ENCODE measurements at places on chromosomes 4 and X.

DNA sequence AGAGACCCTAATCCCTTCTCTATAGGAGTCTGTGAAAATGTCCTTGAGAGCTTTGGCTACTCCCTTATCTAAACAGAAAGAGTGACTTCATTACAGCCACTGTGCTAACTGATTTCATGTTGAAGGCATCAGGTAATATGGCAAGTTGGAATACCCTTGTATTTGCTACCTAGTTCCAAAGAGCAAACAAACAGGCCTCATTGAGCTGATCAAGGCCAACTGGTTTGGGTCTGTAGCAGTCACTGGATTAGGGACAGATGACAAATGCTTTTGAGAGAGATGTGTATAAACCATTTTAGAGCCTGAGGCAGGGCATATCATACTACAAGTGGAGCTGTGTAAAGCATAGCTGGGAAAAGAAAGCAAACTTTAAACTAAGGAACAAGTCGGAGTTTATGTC, 22.9 kb upstream of the PDLIM5 start:
- no peak for DNase-seq

DNA sequence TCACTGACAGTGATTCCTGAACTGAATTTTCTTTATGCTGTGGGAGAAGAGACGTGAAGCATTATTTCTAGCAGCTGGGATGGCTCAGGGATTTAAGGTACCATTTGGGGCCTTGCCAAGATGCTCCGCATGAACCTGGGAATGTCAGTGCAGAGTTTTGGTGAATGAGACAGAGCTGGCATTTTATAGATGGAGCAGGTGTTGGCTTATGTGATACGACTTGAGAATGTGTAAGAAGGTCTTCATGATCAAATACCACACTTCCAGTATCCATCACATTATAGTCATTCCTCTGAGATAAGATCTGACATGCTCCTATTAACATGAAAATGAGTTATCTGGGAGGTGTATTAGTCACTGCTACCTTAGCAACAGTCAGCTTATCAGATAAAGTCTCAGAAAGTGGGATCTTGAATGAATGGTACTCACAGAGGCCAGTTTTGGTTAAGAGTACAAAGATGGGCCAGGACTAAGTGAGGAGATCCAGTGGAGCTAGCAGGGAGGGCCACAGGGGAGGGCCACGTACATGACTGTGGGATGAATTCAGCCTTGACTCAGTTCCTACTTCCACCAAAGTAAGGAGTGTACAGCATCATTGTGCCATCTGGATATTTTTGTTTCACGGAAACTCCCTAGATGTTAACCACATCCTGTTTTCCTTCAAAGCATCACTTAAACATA, 116.7 kb downstream of the SPCS3 start:
- DNase-seq = no peak

GRCh38 chr4:83758285-83758684, 222.4 kb downstream of the GPAT3 start:
- DNase-seq = no peak

GRCh38 chrX:39724544-39724943, 373.2 kb downstream of the BCOR start:
- DNase-seq = no peak

DNA sequence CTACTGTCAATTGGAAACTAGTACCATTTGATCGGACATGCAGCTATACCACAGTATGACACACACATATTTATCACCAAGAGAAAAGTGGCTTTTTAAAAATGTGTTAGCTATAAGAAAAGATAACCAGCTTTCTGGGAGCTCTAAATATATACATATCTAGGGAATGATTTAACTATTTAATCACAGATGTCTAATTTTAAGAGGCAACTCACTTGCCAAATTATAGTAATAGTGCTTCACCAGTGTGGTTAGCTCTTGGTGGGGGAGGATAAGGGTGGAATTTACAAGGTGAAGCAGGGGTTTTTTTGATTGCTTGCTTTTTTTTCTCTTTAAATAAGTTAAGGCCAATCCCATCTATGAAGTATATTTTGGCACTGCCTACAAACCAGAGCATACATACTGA, 547.7 kb upstream of the DIPK2B start:
- DNase-seq = no peak

DNA sequence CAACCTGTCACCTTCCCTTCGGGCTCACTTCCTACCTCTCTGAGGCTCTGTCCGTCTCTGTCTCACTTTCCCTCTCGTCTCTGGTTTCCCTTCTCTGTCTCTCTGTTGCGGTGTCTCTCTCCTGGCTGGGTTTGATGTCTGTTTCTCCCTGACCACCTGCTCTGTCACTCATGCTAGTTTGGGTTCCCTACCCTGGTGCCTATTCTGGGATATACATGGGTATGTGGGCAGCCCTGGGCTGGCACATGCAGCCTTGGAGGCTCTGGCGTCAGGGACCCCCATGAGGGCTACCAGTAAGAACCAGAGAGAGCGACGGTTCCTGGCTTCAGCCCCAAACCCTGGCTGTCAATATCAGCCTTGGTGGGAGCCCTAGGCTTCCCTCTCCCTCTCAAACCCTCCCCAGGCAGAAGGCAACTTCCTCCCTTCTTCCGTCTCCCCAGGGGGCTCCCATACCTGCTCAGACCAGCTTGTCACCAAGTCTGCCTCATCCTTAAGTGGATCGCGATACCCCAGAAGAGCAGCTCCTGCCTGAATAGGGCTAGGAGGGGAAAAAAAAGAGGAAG, 314 bp downstream of the DNASE1L1 start:
- no peak for DNase-seq

DNA sequence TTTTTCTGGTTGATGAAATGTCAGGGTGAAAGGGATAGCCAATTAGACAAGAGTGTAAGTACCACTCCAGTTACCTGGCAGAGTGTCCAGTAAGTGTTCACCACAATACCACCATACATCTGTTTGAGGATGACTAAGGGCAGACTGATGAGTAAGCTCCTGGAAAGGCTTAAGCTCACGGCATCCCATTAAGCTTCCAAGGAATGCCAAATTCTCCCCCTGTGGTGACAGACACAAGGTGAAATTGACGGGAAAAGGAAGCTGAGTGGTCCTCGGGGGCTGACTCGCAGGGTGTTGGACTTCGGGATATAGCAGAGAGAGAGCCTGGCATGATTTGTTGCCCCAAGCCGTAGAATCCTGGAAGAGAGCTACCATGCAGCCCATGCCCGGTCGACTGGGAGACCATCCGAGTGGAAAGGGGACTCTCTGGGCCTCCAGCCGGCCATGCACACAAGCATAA, 7.6 kb upstream of the BST1 start:
- DNase-seq = no peak

DNA sequence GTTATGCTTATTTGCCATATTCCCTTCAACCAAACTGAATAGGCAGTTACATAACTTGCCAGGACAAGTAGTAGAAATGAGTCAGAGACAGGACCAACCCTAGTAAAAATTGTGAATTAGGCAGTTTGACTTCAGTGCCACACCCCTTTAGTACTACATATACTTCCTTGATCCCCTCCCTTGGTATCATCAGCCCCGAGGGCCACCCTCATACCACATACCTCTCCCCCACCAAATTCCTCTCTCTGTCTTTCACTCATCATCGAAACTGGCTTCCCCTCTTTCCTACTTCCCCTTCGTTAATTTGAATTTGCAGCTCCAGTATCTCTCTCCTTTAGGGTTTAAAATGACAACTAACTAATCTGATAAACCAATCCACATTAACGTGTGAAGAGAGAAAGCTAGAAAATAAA, 7.9 kb upstream of the PTPN13 start:
- DNase-seq = peak; percentile 32

- DNase-seq = no peak
Observed at GRCh38 chr4:94302191-94302590, 40.4 kb downstream of the HPGDS start.

DNA sequence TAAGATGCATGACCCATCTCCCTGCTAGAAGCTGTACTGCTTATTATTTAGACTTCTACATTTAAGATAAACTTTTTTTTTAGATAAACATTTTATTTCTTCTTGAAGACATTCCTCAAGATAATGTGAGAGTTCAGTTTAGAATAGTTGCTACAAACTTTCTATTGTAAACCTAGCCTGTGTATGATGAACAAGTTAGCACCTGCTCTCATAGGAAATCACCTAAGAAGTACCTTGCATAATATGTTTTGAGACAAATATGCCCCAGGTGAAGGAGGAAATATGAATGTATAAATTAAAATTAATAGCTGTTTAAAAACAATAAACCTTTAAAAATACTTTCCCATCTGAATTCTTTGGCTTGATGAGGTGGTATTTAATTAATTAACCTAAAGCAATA, 35.6 kb downstream of the RASGEF1B start:
- no peak for DNase-seq

DNA sequence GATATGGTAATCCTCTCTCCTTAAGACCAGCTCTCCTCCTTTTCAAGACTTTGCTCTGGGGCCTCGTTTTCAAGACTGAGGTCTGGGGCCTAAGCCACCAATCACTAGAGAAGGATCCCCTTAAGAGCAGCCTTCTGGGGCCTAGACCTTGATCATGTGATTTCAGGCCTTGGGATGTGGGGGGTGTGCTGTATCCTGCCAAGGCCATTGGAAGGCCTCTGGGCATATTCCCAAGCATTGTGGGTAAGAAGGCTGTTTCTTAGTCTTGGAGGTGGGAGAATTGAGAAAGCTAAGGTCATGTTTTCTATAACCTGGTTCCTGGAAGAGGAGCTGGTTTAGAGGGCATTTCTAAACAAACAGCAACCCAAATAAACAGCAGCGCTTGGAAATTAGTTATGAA, 12.1 kb downstream of the TMEM164 start:
- no peak for DNase-seq

DNA sequence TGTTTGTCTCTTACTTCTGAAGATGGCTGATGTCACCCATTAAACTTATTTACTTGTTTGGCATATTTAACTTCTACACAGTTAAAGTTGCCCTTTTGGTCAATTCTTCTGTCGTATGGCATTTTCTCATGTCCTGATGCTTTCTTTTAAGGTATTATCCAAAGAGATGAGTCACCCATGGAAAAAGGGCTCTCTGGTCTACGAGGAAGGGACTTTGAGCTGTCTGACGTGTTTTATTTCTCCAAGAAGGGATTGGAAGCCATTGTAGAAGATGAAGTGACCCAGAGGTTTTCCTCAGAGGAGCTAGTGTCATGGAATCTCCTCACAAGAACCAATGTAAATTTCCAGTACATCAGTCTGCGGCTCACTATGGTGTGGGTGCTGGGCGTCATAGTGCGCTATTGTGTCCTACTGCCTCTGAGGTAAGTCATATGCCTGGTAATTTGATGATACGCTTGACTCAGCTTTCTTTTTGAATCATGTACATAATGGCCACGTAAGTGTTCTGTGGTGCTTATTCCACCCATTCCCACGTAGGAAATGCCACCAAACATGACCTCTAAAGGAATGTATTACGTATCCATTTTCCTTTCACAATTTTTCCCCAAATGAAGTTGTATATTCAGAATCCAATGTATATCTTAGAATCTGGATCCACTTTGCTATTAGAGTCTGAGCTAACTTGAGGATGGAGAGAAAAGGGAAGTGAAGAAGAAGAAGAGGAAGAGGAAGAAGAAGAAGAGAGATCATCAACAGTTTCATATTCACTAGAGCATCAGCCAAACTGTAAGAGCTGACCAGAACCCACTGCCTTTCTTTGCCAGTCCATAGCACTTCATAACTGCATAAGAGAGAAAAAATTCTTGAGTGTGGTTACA, 45.7 kb downstream of the GPAT3 start:
- DNase-seq = no peak

DNA sequence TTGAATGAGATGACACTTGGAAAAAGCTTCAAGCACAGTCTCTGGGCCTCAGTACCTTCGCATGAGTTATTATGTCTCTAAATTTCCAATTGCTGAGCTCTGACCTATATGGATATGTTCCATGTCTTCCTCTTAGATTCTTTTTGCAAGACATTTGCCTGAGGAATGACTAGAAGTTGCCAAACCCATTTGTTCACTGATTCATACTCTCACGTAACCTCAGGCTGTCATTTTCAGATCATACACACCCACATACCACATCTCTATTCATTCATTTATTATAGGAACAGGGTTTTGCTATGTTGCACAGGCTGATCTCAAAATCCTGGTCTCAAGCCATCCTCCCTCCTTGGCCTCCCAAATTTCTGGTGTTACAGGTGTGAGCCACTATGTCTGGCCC, 2137.1 kb upstream of the TENM3 start:
- no peak for DNase-seq

GRCh38 chrX:40174001-40174853, 76.5 kb upstream of the BCOR start:
- peak; percentile 81 for DNase-seq

DNA sequence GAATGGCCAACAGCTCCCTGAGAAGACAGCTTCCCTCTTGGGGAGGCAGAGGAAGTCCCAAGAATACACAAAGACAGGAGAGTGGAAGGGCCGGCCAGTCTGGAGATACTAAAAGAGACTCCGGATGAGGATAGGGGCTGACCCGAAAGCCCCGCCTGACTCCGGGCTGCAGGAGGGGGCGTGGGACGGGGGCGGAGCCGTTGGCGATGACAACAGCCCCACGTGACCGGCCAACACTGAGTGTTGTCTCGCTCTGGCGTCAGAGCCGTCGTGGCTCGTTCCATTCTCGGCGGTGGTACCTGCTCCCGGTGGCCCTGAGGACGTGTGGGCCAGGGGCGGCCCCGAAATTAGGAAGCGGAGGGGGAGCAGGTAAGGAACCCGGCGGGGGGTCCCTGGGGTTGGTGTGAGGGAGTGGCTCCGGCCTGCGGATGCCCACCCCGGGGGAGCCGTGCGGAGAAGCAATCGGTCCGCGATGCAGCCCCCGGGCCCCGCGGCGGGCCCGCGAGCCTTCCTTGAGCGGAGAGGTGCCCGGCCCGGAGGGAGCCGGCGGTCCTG, at the start of gene BEX4:
Gene BEX4 (plus strand): TSS at position 239 of the 555 bp plus-strand sequence. CDS start 1,046 bp downstream, outside the sequence.
- peak; percentile 88 for DNase-seq

DNA sequence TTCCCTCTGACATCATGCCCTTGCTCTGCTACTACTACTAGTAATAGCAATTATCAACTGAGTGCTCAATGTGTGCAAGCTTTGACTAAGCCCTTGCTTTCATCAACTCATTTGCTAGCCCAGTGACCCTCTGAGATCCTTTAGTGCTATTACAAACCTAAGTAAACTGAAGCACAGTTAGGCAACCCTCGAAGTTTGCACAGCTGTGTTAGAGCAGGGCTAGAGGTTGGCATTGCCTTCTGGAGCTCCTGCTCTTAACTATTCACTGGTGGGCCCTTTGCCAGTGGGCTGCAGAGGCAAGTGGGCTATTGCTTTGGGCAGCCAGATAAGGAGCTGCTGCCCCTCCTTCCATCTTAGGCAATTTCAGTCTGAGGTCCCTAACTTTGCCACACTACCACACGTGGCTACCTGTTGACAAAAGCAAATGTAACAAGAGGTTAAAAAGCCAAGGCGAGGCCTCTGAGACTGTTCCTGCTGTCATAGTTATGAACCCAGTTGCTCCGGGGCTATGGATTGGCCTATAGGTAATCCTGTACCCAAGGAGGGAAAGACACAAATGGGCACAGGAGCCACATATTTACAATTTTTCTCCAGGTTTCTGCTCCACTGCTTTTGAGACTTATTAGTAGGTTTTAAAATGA, 41.5 kb upstream of the ANKRD50 start:
- DNase-seq = no peak

DNA sequence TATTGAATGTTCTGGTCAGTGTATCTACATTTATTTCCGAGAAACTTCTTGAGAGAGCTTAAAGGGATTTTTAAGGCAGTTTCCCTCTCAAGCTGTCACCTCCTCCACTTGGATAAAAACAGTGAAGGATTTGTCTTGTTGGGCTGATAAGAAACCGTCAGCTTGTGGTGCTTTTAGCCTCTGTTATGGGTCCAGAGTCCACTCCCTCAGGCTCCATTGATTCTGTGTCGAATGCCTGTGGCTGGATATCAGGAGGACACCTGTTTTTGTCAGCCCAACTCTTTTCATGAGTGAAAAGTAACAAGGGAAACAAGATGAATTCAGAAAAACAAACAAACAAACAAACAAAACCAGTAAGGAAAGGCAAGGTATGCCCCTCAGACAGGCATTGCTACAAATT, 12.4 kb downstream of the CLCN4 start:
- DNase-seq = no peak
